ENCODE measurements at places on chromosomes 5 and 9. TPM values are rescaled to one million over a fixed set of nuclear protein-coding genes. Genes with fewer than 3 reads are reported as not detected.

DNA sequence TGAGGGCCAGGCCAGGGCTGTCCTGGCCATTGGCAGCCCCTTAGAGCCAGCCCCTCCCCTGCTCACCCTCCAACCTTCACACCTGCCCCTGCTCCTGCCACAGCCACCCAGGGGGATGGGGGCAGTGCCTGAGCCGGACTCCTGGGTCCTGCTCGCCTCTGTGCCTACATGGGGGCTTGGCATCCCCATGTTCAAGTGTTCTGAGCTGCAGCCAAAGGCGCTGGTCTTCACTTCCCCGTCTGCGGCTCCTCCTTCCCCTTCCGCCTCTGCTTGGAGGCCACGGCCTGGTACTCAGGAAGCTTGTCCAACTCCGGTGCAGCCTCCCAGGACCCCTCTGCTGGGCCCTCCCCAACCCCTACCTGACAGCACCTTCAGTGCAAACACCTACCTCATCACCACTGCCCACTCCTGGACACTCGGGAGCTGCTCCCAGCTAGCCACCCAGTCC is 2.3 kb upstream of the DNLZ start:
- DNase-seq = no peak

DNA sequence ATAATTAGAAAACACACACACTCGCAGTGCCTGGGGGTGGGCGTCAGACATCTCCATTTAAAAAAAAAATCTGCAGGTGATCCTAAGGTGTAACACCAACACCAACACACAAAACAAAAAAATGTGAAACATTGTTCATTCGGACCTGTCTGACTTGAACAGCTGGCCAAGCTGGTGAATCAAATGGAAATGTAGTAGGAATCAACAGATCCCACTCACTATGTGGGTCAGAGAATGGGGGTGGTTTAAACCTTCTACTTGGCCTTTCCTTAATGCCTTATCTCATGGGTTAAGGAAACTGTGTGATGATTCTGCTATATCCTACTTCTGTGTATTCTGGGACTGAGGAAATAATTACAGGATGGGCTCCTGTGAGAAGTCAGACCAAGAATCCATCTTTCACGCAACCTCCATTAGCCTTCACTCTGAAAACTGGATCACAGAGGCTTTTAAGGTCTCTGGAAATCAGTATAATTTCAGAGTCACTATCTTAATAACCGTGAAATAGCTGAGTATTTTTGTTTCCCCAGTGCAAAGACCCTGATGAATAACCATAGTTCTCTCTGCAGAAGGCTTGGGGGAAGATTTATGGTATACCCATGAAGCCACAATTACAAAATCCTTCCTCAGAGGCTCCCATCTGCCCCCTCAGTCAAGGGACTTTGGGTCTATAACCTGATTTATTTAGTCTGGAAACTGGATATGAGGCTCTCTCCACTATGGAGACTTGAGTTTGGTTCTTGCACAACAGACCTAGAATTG is 17.2 kb upstream of the MCCC2 start:
- DNase-seq = no peak

GRCh38 chr9:253539-253938 is 38.9 kb downstream of the DOCK8 start:
- DNase-seq = no peak

DNA sequence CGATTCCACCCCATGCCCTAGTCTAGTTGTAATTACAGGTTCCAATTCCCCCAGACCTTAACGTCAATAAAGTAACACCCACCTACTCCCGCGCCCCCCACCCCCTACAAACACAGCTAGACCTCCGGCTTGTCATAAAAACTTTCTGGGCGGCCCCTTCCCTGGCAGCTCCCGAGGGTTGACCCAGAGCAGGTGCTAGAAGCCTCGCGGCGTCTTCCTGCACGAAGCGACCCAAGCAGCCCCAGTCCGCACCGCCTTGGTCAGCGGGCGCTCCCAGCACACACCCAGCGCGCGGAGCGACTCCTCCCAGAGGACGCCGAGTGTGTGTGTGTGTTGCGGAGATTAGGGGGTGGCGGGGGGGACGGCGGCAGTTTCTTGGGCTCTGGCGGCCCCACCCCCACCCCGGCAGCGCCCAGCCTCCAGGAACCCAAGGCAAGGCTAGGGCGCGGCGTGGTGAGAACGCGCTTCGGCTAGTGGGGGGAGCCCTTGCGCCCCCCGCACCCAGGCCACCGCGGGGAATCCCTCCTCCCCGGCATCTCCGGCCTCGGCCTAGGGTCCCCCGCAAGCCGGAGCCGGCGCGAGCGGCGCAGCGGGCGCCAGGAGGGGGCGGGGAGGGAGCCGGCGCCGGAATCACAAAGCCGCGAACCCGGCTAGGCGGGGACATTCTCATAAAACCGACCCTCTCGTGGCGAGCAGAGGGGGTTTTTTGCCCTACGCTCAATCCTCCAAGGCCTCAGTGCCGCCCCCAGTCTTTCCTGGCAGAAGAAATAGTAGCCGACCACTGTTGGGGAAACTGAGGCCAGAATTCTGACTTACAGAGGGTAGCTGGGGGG is 2.2 kb downstream of the PCDH1 start:
- DNase-seq = no peak

GRCh38 chr9:106707291-106707690 is 155.7 kb upstream of the ZNF462 start:
- no peak for DNase-seq

DNA sequence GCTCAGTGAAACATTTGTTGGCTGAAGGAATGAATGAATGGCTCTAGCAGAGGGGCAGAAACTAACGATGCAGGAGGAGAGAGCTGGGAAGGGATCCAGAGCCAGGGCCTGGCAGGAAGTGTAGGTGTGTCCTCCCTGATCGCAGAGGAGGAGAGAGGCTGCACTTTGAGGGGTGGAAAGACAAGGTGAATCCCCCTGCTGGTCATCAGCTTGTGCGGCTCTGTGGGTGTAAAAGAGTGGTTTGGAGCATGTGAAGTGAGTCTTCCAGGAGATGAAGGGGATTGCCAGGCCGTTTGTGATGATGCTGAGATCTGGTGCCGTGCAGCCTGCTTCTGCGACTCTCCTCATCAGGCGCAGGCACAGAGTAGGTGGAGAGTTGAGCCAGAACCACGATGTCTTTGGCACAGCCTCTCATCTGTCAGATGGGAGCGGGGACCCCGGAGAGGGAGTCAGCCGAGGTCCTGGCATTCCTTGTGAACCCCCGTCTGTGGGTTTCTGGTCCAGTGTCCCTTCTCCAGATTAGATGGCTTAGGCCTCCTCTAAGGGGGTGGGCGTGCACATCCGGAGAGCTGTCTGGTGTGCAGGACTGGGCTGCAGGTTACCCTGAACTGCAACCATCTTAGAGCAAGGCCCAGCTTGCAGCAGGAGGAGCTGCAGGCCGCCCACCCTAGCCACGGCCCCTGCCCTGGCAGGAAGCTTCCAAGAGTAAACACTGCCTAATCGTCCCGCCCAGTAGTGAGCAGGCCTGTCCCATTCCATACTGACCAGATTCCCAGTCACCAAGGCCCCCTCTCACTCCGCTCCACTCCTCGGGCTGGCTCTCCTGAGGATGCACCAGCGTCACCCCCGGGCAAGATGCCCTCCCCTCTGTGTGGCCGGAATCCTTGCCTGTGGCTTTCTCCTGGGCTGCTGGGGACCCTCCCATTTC is at the start of gene ADAMTS13:
ADAMTS13 (plus strand) TSS at position 753 of the 928 bp plus-strand sequence; CDS start at position 830, 77 bp downstream.
- DNase-seq = no peak

GRCh38 chr5:139752506-139753473 is 42.8 kb upstream of the PSD2 start:
- peak; percentile 82 for DNase-seq

GRCh38 chr5:180207593-180207992 is 1.4 kb downstream of the RASGEF1C start:
- DNase-seq = no peak

GRCh38 chr5:41951224-41951623 is 26.1 kb downstream of the FBXO4 start:
- no peak for DNase-seq

The AP3B1 gene
- 64.1 TPM for total RNA-seq

Data from renal cortical epithelial cell (primary cell).